ENCODE measurements at places on chromosomes 13 and 19.

- no peak for DNase-seq
Measured at GRCh38 chr13:51681037-51681678, 96.9 kb downstream of the WDFY2 start.

GRCh38 chr19:48630296-48631063, 6.7 kb downstream of the DBP start:
- no peak for DNase-seq

DNA sequence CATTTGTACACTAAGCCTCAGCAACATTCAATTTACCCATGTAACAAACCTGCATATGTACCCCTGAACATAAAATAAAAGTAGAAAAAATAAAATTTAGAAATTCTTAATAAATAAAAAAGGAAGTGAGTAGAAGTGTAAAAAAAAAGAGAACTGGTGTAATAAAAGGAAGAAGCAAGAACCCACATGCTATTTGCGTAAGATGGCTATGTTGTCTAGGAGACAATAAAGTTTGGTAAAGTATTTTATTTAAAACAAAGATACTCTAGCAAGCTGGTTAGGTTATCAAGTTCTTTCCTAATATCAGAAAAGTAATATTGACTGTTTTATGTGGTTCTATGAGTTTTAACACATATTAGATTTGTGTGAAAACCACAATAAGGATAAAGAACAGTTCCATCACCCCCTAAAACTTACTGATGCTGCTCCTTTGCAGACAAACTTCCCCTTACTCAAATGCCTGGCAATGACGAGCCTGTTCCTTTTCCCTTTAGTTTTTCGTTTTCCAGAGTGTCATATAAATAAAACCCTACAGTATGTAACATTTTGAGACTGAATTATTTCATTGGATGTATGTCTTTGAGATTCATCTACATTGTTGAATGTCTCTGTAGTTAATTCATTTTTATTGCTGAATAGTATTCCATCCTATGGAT, 98.9 kb downstream of the TNFSF13B start:
- no peak for DNase-seq

GRCh38 chr13:26996965-26997752, 174.5 kb downstream of the USP12 start:
- DNase-seq, result no peak

DNA sequence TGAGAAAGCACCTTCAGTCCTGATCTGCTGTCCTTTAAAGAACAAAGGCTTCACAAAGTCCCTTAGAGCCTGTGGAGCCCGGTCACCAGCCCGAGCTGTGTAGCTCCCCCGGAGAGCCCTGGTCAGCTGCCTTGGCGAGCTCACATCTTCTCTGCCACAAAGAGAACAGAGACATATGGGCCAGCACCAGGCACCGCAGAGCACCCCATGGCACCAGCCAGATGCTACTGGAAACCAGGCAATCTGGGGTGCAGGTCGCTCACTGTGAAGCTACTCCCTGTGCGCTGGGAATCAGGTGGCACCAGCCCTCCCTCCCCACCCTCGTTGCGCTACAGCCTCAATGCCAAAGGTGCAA, 44.3 kb upstream of the F7 start:
- DNase-seq, result no peak

DNA sequence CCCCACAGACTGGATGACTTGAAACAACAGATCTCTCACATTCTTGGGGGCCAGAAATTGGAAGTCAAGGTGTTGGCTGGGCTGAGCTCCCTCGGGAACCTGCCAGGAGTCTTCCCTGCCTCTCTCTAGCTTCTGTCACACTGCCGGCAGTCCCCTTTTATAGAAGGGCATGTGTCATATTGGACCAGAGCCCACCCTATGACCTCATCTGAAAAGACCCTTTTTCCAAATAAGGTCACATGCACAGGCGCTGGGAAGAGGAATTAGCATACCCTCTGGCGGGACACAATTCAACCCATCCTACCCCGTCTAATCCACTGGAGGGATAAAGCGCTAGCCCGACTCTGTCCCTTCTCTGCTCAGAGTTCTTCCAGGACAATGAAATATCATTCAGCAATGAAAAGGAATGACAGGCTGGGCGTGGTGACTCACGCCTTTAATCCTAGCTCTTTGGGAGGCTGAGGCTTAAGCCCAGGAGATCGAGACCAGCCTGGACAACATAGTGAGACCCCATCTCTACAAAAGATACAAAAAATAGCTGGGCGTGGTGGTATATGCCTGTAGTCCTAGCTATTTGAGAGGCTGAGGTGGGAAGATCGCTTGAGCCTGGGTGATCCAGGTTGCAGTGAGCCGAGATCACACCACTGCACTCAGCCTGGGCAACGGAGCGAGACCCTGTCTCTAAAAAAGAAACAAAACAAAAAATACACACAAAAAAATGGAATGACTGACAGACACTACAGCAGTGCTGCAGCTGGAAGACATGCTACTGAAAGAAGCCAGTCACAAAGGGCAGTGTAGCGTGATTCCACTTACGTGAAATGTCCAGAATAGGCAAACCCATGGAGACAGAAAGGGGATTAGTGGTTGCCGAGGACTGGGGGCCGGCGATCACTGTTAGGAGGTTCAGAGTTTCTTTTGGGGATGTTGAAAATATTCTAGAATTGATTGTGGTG, 28.5 kb downstream of the MEIS3 start:
- DNase-seq, result peak; percentile 33
